ENCODE measurements at places on chromosomes 3 and 15.

GRCh38 chr3:176759815-176760506, 437.3 kb downstream of the TBL1XR1 start:
- no peak for DNase-seq

- DNase-seq: no peak
Observed at GRCh38 chr3:16484216-16484615, 29.3 kb downstream of the RFTN1 start.

DNA sequence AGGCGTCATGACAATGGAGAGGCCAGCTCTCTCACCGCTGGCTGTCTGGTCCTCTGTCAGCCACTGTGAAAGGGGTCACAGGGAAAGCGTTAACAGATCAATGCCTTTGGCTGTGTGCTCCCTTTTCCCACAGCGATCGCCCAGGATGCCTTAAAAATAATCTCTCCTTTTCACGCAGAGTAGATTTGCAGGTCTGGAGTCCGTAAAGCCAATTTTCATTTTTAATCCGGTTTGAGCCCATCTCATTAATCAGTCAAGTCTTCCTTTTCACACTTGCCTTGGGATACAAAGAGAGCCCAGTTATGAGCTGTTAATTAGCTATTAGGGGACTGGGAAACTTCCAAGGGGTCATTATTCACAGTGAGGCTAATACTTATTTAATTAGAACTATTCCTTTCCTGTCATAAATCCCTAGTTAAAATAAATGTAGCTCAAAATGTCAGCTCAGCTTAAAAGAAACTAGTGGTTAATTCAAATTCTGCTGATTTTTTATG, 104.3 kb upstream of the RASGRP1 start:
- peak; percentile 63 for DNase-seq

DNA sequence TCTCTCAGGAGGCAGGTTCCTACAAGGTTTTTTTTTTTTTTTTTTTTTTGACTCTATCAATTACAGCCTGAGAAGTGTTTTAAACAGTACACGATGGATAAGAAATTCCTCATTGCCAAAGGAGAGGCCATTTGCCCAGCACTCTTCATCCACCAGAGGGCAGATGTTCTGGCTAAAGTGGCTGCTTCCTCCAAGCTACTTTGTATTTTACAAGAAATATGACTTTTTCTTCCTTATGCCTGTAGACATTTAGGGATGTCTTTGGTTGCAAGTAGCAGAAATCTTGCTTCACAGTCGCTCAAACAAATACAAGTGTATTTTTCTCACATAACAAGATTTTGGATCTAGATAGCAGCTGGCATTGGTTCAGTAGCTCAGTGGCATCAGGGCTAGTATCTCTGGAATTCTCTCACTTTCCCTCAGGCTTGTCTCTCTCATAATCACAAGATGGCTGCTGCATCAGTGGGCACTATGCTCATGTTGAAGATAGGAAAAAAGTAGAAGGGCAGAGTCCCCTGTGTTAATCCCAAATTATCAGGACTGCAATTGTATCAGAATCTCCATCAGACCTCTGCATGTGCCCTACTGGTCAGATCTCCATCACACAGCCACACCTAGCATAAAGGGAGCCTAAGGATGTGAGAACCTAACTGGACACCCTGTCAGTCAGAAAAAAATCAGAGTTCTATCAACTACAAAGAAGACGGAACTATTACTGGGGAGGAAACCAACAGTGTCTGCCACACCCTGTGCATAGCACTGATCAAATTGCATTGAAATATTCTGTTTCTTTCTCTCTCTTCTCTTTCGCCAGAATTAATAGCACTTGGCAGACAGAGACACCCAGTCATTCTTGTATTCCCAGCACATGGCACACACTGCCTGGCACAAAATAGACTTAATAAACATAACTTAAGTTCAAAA, 138.9 kb upstream of the COL8A1 start:
- DNase-seq: peak; percentile 52

DNA sequence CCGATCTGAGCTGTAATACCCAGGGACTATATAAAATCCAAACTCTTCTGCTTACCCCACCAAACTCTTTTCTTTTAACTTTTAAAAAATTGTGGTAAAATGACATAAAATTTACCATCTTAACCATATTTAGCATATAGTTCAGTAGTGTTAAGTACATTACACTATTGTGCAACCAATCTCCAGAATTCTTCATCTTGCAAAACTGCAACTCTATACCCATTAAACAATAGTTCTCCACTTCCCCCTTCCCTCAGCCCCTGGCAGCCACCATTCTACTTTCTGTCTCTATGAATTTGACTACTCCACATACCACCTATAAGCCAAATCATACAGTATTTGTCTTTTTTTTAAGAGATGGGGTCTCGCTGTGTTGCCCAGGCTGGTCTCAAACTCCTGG, 38.7 kb downstream of the SENP8 start:
- DNase-seq: no peak

- DNase-seq: no peak
Observed at GRCh38 chr15:70140543-70141375, 43.0 kb upstream of the TLE3 start.

GRCh38 chr15:74168711-74169126, 4.8 kb upstream of the ISLR start:
- no peak for DNase-seq

DNA sequence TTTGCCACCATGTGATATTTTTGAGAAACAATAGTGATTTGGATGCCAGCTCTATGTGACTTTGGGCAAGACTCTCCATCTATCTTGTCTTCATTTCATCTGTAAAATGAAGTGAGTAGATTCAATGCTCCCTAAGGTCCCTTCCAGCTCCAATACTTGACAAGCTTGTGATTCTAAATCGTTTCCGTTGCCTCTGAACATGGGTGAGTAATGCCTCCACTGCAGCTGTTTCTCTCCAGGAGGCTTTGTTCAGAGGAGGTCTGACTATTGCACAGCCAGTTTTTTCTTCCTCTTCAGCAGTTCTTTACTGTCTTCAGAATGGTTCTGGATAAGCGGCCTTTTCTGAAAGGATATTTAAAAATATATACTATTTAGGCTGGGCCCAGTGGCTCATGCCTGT, 14.8 kb upstream of the TMOD3 start:
- no peak for DNase-seq

- no peak for DNase-seq
Observed at GRCh38 chr15:36921484-36922091, 178.8 kb downstream of the MEIS2 start.

DNA sequence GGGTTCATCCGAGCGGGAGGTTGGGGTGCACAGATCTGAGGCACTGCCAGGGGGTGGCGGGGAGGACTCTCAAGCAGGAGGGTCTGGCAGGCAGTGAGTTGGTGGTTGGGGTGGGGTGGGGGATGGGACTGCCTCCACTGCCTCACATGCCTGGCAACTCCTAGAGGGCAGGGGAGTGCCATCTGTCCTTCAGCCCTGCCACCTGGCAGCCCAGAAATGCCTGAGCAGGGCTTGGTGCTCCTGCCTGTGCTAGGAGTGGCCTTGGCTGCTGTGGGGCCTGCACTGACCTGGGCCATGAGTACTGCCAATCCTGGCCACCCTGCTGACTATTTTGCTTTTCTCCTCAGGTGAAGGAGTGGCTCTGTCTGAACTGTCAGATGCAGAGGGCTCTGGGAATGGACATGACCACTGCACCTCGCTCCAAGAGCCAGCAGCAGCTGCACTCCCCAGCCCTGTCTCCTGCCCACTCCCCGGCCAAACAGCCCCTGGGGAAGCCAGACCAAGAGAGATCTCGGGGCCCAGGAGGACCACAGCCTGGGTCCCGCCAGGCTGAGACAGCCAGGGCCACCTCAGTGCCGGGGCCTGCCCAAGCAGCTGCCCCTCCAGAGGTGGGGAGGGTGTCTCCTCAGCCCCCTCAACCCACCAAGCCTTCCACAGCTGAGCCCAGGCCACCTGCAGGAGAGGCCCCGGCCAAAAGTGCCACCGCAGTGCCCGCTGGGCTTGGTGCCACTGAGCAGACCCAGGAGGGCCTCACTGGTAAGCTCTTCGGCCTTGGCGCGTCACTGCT, 32.0 kb upstream of the APEH start:
- no peak for DNase-seq

DNA sequence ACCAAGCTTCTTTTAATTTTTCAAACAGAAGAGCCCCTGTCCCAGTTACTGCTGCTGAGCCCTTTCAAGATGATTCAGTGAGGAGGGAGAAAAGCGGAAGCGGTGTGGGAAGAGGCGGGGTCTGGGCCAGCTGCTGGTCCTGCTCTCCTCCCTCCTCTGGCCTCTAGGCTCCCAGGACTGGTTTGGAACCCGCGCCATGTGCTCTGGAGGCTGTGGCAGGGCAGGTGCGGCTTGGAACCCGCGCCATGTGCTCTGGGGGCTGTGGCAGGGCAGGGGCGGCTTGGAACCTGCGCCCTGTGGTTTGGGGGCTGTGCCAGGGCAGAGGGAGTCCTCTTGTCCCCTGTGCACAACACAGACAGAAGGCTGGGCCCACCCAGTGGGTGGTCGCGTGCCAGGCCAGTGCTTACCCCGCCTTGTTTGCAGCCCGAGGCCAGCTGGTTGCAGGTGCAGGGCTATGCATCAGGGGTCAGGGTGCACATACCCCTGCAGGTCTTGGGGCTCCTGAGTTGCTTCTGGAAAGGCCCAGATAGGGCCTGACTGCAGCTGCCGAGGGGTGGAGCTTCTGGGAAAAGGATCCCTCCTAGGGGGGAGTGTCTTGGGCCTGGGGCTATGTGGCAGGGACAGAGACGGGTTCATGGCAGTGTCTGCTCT, 12.2 kb downstream of the ALG1L2 start:
- peak; percentile 18 for DNase-seq

GRCh38 chr15:83475551-83475950, 28.4 kb downstream of the SH3GL3 start:
- DNase-seq: no peak

GRCh38 chr3:57464011-57464410, 80.1 kb downstream of the DNAH12 start:
- no peak for DNase-seq

- no peak for DNase-seq
Observed at GRCh38 chr3:58013099-58013498, 4.9 kb downstream of the FLNB start.

GRCh38 chr3:59234884-59235633, 185.2 kb upstream of the CFAP20DC start:
- no peak for DNase-seq

DNA sequence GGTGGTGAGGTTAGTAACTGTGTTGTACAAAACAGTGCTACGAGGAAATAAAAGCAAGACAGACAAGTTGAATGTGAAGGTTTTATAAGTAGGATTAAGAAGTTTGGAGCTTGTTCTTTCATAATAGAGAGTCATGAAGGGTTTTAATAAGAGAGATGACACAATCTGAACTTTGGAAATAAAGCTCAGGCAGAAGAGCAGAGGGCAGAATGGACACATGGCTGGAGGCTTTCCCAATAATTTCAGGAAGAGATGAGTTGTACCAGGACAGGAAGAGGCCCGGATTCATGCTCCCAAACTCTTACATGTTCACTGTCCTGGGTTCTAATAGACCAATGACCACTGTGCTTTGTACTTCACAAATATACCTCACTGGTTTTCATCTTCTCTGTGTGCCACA, 194.8 kb downstream of the SLC9A9 start:
- no peak for DNase-seq

DNA sequence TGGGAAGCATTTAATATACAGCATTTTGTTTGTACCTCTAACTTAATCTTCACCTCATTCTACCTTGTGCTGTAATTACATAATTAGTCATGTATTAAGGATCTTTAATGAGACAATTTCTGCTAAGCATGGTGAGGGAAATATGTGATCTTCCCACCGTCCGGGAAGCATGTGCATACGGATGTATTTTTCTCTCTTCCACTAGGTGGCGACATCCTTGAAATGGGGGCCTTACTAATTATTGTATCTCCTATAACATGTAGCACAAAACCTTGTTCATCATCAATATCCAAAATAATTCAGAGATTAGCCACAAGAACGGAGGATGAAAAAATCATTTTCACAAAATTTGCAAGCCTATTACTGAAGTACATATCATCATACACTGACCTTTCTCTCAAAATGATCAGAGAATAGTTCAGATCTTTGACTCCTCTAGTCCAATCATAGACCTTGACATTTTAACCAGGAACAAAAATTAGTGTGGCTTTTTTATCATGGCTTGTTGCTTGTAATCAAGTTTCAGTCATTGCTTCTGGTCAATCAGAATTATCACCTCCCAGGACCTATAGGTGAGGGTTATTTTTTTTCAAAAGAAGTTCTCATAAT, 148.9 kb upstream of the GBE1 start:
- peak; percentile 69 for DNase-seq

All from neural progenitor cell (in vitro differentiated cells).